ENCODE measurements at places on chromosomes 3 and 15. TPM values are rescaled to one million over a fixed set of nuclear protein-coding genes. Genes with fewer than 3 reads are reported as not detected.

- DNase-seq = no peak
Measured at GRCh38 chr15:48566668-48567067, 78.8 kb downstream of the FBN1 start.

GRCh38 chr3:168314166-168314565 lies 218.4 kb upstream of the GOLIM4 start:
- no peak for DNase-seq

The UBAP1L gene
- 0.26 TPM for polyA plus RNA-seq

The GOLGA8G gene
- polyA plus RNA-seq = not detected

The ECE2 gene
- not detected for polyA plus RNA-seq

GRCh38 chr15:71807125-71807629 lies 3.2 kb upstream of the NR2E3 start:
- DNase-seq = no peak

DNA sequence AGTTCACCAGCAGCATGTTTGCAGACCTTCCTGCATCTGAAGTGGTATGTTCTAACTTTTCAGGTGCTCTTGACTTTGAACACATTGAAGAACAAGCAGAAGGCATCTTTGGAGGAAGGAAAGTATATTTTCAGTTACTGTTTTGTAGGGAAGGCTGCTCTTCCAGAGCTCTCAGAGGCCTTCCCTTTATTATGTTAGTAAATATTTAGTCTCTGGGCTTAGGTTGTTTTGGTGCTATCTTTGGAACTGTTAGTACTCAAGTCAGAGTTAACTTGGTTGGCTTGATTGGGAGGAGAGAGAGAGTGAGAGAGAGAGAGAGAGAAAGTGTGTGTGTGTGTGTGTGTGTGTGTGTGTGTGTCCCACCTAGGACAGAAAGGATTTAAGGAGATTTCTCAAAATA lies 188.2 kb downstream of the ITPR1 start:
- DNase-seq = no peak

DNA sequence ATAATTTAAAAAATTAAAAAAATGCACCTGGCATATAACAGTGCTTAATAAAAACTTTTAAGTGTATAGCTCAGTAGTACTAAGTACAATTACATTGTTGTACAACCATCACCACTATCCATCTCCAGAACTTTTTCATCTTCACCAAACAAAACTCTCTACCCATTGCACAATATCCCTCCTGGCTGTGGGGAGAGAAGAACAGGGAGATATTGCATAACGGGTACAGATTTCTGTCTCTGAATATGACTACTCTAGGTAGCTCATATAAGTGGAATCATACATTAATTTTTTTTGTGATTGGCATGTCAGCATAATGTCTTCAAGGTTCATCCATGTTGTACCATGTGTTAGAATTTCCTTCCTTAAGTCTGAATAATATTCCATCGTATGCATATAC lies 91.0 kb upstream of the PLAAT1 start:
- DNase-seq = no peak

DNA sequence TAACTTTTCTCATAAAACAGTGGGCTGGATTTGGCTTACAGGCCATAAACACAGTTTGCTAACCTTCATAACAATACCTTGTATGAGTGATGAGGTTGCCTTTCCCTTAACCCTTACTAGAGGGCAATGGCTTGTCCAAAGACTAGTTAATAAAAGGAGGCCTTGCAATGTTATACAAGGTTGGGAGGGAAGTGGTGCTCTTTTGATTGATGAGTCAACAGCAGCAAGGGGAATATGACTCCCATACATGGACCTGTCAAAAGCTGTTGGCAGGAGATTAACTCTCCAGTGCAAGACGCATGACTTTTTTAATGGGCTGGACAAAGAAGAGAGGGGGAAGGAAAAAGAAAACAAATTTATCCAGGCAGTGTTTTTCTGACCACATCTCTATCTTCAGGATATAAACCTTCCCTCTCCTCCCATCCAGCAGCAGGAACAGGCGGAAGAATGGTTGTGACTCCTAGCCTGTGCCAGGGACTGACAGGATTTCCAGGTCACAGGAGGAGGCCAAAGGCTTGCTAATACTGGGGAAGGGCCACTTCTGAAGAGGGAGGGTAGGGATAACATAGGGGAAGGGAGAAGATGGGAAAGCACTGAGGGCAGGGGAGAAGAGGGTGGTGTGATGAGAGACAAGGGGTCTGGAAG lies 35.2 kb upstream of the ARL14 start:
- DNase-seq = no peak

The GOLGA8T gene
- polyA plus RNA-seq = 0.16 TPM

GRCh38 chr3:82355228-82355627 lies 593.8 kb upstream of the GBE1 start:
- DNase-seq = no peak

DNA sequence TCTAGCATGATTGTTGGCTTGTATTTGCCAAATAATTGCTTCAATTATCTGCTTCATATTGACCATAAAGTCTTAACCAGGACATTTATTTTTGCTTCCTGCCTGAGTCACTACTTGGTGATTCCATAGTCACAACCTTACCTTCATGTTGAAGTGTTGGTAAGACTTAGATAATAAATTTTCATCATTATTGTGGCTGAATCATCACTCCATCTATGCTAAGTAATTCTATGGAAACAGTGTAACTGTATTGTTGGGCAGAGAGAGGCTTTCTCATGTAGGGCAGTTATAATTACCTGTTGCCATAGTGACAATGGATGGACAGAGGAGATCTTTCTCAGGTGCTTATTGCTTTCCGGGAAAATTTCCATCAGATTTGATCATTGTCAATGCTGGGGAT lies 330.7 kb upstream of the LRRC3B start:
- DNase-seq = no peak

GRCh38 chr3:60917141-60917540 lies 334.1 kb downstream of the FHIT start:
- DNase-seq = no peak

DNA sequence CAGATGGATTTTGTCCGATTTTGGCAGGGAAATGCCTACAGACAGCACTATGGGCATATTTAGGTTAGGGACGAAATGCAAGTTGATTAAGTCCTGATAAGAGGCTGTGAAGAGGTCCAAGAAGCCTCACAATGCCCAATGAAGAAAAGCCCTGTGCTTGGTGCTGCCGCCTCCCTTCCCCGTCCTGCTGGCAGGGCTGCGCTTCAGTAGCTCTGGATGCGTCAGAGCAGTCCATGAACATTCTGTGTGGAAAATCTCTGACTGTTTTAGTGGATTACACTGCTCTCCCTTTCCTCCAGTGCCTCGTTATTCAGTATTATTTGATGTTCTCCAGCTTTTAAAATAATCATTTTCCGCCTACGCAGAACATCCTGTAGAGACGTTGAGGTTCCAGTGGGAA lies 39.6 kb downstream of the MLH1 start:
- DNase-seq = no peak

GRCh38 chr15:61198722-61199121 lies 30.4 kb downstream of the RORA start:
- DNase-seq = no peak

GRCh38 chr15:90871139-90871715 lies 2.8 kb downstream of the FURIN start:
- DNase-seq = peak; percentile 43

DNA sequence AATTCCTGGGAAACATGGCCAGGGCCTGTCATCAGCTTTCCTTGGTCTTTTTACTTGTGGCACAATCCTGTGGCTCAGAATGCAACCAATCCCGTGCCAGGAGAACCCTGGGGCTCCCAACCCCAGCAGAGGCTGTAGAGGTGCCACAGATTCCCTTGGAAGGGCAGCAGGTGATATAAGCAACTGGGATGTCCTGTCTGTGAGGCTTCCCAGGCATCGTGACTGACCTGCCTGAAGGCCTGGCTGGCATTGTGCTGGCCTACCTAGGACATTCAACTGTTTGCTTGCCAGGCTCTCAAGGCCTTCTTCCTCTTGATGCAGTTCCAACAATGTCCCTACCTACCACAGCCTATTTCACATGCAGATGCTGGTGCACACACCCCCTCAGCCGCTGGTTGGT lies 72.2 kb upstream of the MEX3B start:
- no peak for DNase-seq

DNA sequence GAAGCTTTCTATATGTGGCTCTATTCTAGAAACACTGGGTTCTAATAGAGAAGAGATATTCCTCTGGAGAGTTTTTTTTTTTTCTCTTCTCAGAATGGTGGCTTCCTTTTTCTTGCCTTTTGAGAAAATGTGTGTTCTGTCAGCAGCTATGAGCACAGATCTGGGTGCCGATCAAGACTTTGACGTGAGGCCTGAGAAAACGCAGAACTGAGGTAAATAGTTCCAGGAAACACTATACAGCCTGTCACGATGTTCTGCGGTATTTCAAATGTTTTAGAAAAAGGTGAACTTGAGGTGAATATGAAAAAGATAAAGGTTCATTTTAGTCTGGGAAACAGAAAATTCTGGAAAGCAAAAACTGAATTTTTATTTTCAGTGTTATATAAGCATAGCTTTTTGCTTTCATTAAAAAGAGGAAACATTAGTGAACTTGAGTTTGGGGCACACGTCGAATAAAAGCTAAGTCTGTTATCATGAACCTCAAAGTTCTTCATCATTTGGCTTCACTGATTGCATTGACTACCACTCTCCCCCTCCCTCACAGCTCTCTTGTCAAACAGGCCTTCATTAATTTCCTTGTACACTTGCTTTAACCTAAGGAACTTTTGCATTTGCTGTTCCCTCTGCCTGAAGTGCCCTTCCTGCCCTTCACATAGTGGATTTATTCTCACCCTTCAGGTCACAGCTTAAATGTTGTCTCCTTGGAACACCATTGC lies 265.1 kb downstream of the NFKBIZ start:
- DNase-seq = no peak

DNA sequence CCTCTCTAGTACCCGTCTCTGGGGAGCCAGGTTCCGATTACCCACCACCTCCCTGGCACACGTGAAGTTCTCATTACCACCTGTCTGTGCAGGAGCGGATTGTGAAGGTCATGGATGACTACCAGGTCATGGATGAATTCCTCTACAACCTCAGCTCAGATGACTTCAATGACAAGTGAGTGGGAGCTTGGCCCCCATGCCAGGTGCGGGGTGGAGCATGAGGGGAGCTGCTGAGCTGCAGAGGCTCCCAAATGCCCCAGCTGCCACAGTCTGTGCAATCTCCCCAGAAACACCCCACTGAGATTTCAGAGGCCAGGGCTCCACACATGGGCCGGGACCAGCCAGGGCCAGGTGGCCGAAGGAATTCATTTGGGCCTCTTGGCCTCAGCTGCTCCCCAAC lies 34.3 kb downstream of the DNAH1 start:
- DNase-seq = no peak

GRCh38 chr3:133924041-133924440 lies 28.4 kb upstream of the RAB6B start:
- no peak for DNase-seq

DNA sequence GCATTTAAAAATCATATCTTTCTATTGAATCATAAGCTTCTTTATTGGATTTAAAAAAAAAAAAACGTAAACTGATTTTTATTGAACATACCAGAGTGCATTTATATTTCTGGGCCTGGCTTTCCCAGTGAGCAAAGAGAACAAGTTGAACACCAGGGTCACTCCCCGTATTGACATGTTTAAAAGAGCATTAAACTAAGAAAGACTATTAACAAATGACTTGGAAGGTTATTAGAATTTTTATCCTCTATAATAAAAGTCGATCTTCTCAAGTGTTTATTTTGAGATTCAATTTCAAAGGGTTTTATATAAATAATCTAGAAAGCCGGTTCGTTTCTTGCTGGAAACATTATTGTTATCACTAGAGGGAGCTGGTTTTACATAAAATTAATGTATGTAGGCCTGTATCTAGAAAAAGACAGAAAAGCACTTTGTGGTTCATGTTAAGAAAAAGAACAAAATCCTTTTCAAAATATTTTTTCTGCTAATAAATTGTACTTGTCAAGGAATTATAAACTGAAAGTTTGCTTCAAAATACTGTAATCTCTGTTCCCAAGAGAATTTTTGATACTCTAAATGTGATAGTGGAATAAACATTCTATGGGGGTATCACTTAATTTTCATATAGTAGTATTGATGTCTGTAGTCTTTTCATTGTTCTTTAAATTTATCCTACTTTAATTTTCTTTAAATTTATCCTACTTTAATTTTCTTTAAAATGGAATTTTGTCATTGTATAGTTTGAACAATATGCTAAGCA lies 321.8 kb upstream of the MME start:
- DNase-seq = no peak

GRCh38 chr3:44442596-44443309 lies 34.7 kb downstream of the ZNF445 start:
- no peak for DNase-seq

DNA sequence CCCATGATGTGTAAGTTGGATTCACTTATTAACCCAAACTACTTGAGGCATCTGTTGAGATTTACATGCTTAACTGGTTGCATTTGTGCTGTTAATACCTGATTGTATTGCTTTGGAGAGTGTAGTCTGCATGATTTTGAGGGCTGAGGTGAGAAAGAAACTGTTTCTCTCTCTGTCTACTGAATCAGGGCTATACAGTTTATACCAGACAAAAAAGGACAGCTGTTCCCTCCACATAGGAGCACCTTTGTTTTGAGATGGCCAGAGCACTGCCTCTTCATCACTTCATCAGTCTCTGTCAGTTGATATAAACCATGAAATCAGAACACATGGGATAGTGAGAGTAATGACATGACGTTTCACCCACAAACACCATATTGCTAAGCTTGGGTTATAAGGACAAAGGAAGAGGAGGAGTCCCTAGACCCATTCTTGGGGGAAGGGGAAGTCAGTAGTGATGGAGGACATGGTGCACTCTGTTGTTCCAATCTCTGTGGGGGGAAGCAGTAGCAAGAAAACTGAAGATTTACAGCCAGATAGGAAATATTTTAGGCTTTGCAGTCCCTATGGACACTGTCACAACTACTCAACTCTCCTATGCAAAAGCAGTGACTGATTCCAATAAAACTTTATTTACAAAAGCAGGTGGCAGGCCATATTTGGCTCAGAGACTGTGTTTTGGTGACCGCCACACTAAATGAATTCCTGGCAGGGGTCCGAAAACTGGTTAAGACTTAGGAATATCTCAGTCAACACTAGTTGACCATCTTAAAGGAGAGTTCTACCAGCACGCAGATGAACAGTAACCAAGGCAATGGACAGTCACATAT lies 123.9 kb upstream of the NR2E3 start:
- DNase-seq = no peak

DNA sequence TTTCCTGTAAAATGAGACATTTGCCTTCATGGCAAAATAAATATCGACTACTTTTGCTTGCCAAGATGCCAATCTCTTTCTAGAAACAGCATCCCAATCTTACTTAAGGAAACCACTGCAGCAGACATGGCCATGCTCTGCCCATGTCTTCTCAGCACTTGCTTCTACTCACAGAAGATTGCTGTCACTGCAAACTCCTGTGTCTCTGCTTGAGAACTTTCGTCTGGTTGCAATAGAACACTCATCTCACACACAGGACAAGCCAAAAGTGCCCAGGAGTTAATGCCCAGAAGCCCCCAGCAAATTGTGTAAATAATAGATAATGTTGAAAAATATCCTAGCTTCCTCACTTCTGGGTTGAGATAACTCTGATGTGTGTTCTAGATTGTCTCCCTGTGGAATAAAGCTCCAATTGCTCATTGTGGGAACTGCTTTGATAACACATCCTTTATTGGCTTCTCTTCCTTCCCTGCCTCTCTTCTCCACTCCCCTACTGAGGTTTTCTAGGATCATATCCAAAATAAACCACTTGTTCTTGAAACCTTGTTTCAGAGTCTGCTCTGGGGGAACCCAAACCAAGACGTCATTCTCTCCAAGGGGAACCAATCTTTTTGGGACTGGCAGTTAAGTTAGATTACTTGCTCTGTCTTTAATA lies 156.3 kb upstream of the STRIT1 start:
- DNase-seq = no peak

- no peak for DNase-seq
Measured at GRCh38 chr15:99954361-99955180, 221.3 kb upstream of the LYSMD4 start.

The KY gene
- polyA plus RNA-seq = not detected
